ENCODE measurements at places on chromosomes 11 and 22.

DNA sequence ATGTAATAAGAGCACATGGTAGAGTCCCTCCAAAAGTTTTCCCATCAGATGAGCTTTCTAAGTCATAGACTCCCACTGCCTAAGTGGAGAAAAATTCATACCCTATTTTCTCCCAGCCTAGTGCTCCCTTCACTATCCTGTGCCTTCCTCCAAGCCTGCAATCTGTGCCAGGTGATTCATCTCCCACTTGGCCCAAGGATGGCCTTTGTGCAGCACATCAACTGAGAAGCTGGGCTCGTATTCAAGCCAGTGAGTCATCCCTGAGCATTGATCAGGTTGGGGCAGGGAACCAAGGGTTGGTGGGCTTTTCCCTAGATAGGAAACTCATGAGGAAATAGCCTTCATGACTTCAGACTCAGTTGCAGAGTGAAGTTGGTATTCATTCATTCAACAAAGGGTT lies 64.6 kb downstream of the PANX1 start:
- DNase-seq, result peak; percentile 67

GRCh38 chr22:19629720-19630419 lies 84.4 kb upstream of the SEPTIN5 start:
- peak; percentile 60 for DNase-seq

- DNase-seq, result no peak
Measured at GRCh38 chr11:91174193-91174592, 951.3 kb upstream of the CHORDC1 start.

DNA sequence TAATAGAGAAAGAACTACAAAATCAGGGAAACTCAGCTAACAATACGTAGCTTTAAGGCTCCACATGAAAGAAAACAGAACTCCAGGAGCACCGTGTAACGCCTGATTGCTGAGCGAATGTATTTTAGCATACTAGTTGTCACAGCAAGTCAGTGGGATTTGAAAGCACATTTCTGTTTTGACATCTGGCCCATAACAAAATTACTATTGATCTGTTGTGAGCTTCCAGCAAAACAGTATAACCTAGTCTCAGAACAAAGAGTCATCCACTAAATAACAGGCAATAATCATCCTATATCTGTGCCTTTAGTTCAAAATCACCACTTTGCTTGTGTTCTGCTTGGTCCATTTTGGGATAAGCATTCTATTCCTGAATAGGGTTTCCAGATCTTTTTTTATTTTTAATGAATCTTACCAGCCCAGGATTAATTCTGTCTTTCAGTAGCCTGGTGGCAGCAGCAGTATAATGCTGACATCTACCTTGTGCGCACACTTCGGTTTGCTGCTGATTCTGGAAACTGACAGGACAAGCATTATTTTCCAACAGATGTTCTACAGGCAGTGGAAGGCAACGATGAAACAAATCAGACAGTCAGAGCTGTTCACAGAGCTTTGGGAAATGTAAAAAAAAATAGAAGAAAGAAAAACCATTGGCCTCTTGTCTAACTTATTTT lies 66.2 kb downstream of the CADM1 start:
- no peak for DNase-seq

- DNase-seq, result no peak
Measured at GRCh38 chr11:128359515-128359914, 227.8 kb downstream of the ETS1 start.

DNA sequence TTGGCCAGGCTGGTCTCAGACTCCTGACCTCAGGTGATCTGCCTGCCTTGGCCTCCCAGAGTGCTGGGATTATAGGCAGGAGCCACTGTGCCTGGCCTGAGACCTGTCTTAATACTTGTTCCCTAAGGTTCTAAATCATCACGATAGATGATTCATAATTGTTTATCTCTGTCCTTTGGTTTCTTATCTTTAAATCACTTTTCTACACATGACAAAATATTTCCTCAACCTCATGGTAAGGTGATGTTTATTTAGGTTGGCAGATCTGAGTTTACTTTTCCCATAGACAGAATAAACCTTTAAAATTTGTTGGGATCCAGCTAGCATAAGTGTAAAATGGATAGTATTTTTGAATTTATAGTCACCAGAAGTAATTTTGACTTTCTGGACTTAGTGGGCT lies 3.5 kb downstream of the PSMD13 start:
- DNase-seq, result no peak

DNA sequence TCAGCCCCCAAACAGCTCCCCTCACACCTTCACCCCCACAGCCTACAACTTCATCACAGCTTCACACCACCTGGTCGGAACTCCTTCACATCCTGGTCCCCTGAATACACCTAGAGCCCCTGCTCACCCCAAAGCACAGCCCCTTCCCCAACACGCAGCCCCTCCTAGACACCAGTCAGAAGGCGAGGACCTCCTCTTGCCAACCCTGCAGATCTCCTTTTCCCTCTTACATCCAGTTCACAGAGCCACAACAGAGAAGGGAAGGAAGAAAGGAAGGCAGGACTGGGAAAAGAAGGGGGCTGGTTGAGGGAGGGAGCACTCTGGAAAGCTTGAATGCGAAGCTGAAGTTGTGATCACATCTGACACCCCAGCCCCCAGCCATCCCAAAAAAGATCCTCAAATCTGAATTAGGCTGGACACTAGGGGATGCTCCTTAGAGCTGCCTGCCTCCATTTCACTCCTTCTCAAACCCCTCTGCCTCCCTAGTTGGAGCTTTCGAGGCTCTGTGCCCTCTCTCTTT lies 629 bp downstream of the CCKBR start:
- no peak for DNase-seq

DNA sequence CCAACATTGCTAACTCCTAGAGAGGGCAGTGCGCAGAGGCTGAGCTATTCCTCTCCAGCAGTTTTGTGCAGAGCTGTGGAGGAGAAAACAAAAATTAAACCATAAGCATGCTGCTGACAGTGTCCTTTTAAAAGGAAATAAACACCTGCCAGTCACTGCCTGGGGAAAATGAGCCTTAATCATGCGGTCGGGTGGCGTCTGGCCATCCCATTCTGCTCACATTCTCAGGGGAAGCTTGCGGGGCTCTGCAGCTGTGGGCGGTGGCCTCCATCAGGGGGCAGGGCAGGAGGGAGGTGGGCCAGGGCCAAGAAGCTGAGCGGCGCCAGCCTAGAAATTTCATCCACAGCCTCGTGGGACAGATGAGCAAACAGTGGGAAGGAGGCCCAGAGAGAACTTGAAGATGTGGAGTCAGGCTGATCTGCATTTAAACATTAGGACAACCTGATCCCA lies 71.0 kb upstream of the TP53I11 start:
- peak; percentile 76 for DNase-seq

DNA sequence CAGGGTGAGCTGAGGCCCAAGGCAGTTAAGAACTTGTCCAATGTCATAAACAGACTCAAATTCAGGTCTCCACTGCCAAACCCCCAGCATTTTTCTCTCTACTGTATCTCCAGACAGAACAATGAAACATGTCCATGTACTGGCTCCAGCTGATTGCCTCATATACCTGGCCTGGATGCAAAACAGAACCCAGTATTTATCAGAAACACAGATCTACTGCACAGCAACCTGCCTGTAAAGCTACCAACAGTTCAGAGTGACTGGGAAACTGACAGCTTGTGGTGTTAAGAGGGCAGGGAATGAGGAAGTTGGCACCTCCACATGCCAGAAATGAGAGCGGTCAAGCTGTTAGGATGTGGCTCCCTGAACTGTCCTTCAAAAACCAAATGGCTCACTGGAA lies 41.6 kb downstream of the C11orf71 start:
- DNase-seq, result no peak

- no peak for DNase-seq
Measured at GRCh38 chr11:78190374-78190773, 1.7 kb downstream of the USP35 start.

DNA sequence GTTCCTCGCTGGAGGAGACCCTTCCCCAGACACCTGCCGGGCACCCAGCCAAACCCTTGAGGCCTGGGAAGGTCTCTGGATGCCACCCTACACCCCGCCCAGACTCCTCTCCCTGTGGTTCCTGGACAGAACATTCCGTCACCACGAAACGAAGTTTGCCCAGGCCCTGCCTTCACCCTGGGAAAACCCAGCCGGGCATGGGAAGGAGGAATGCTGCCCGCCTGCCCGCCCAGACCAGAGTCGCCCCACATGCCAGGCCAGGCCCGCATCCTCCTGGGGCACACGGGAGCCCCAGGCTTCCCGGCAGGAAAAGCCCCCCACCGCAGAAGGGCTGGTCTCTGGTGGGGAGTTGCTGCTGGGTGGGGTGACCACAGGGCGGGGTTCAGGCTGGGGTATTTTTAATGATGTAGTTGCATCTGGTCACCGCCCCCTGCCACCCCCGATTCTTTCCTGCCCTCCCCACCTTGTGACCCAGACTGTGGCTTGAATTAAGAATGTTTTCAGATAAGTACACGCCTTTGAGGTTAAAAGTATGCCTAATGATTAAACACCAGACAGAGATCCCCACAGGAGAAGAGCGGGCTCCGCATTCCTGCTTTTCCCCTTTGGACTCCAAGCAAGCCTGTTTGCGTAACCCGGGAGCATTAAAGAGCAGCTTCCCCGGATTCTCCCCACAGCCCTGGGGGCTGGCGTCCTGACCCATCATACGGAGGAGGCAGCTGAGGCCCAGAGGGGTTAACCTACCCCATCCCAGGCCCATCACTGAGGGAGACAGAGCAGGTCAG lies 44.6 kb upstream of the PPARA start:
- DNase-seq, result no peak

DNA sequence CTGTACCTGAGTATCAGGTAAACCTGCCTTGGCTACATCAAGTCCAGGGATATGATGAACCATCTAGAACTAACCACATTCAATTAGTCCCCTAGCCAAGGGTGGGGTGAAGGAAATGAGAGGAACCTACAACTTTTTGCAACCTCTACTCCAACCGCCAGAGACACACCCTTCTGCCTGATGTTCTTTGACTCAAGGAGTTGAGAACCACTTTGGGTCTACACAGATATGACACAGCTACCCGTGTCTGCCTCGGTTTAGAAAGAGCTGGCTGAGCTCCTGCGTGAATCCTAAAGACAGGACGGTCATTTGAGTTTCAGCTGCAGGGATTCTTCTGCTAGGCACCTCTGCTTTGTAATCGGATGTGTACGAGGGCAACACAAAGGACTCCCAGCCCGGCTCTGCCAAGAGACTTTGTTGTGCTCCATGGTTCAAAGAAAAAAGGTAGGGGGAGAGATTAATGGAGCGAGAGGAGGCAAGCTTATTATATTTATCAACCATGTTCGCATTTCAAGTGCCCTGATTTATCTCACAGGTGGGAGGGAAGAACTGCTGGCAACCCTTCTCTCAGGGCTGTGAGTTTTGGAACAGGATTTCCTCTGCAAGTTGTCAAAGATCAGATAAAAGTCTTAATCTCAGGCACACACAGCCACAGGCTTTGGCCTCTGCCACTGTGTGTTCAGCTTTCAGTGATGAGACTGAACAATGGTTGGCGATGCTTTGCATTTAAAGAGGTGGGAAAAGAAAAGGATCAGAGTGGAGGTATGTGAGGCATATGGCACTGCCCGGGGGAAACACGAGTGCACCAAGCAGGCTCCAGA lies 35.1 kb downstream of the FLI1 start:
- no peak for DNase-seq

GRCh38 chr11:64916040-64916774 lies 802 bp downstream of the ATG2A start:
- DNase-seq, result no peak

DNA sequence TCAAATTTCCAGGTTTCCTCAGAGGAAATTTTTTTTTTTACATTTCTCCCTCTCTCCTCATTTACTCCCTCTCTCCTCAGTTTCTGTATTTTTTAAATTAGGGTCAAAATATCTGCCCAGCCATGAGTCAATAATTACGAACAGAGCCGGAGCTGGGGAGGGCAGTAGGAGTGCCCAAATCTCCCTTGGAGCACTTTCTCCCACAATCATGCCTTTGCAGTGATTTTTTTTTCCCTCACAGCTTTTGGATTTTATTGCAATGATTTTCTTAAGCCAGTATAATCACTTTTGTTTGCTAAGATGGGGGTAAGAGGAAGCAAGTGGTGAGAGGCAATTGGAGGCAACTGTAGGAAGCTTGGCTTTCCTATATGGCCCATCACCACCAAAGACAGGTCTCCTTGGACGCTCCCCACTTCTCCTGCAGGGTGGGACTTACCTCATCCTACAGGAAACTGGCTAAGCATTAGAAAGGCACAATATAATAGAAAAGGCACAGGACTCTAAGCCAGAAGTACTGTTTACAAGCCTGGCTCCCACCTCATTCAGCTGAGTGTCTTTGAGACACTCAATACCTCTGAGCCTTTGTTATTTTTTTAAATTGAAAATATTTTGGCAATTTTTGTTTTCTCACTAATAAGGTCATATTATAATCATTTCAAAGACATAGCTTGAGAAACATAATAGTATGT lies 192.6 kb upstream of the PITPNB start:
- DNase-seq, result no peak

- no peak for DNase-seq
Measured at GRCh38 chr11:67365736-67366444, 7.5 kb downstream of the CLCF1 start.

GRCh38 chr11:103541186-103541795 lies 432.1 kb downstream of the DYNC2H1 start:
- no peak for DNase-seq

GRCh38 chr22:38657045-38657909 lies 839 bp downstream of the CBY1 start:
- DNase-seq, result no peak

DNA sequence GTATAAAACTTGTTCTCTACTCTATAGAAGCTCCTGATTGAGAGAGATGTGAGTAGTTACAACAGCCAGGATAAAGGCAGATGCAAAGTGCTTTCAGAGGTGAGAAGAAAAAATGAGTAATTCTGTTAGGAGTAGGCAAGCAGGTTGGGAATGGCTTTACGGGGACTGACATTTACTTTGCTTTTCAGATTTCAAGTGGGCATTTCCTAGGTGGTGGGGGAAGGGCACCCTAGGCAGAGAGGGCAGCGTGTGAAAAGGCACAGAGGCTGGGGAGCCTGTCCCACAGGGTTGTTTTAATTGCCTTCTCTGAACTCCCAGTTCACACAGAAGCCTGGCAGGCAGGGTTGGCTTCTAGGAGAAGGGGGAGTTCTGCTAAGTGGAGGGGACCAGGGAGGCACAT lies 106.5 kb downstream of the NAV2 start:
- DNase-seq, result no peak

DNA sequence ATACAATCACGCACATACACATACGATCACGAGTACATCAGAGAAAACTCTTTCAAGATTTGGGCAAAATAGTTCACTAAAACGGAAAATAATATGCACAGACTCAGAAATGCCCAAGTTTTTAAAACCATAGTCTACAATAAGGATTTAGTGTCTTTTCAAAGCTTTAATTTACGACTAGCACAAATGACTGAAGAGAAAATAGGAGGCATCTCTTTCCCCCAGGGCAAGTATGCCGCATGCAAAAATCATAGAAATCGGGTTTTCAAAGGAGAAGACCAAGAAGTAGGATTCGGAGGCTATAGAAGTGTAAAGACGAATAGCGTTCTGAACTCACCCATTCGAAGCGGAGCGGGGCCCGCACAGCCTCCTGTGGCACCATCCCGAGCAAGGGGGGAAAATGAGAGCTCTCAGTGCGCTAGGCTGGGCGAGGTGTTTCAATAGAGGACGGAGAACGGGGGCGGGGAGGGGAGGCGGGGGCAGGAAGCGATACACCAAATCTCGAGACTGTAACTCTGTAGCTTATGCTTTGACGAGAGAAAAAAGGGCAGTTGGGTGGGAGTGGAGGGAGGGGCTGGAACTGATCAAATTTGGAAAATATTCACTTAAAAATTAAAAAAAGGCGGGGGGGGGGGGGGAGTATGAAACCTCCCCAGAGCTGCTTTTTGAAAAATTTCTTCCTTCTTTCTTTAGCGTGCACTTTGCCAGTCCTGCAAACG lies 15.8 kb downstream of the BLID start:
- DNase-seq, result peak; percentile 79
